Stomach (tissue), 19 donors: ENCODE measurements at places on chromosomes 7 and 10. TPM values are rescaled to one million over a fixed set of nuclear protein-coding genes. Genes with fewer than 3 reads are reported as not detected.

Gene PILRA
- total RNA-seq, result not detected

GRCh38 chr7:157596026-157596425, 259.2 kb downstream of the DNAJB6 start:
- DNase-seq, result no peak

DNA sequence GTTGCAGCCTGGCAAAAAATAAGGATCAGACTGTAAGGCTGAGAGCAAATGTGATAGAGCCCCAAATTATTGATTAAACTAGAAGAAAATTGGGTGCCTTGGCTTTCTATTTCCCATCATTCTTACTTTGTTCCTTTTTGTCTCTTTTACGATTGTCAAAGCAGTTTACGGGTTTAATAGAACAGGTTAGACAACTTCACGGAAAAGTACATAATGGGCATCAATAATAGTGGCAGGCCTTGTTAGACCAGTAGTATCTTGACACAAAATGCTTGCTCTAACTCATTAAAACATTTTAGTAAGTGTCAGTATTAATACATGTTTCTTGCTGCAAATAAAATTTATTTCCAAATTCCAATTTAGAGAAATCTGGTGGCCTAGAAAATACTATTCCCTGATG, 14.5 kb upstream of the GGCT start:
- no peak for DNase-seq

Gene OR2A1
- total RNA-seq, result 0.37 TPM

- peak; percentile 58 for DNase-seq
These were observed 35.3 kb downstream of the VSTM4 start for GRCh38 chr10:49080071-49080470.

Gene PNLIP
- total RNA-seq, result not detected

DNA sequence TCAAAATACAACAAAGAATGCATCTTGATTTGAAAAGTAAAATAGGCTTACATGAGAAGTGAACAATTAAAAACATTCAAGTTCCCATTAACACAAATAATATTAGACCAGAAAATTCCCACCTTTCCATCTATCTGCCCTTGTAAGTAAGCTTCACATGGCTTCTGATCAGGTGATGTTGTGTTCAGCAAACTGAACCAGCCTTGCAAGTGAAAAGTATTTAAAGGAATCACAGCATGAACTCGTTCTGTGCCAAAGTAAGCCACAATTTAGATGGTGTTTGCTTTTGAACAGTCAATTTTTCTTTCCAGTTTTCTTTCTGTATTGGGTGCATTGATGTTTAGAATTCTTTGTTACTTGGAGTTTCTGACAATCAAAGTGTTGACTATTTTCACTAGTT, 347.9 kb downstream of the TNS3 start:
- no peak for DNase-seq

DNA sequence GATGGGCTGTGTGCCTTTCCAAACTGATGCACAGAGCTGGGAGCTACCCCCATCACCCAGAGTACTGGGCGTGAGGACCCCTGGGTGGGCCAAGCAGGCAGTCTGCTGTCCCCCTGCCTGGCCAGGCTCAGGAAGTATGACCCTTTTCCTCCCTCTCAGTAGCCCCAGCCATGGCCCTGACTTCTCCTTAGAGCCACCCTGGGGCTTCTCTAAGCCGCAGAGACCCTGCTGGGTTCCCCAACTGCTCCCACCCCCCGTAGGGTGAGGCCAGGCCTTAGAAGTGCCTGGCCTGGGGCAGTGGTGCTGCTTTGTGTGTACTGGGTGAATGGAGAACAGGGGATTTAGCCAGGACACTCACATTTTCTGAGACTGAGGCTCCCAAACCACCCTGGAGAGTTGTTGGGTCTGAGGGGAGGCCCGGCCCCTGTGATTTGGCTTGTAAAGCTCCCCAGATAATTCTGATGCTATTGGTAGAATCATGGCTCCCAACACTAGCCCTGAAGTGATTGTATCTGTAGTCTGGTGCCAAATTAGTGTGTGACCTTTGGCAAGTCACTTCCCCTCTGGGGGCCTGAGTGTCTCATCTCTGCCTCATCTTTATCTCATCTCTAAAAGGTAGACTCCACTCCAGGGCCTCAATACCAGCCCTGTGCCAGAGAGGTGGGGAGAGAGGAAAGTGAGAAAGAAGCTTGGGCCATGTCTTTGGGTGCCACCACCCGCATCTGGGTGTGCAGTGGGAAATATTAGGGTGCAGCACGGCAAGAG, 99.7 kb upstream of the PPIF start:
- no peak for DNase-seq

GRCh38 chr10:88457660-88458059, 125.5 kb downstream of the RNLS start:
- DNase-seq, result no peak

DNA sequence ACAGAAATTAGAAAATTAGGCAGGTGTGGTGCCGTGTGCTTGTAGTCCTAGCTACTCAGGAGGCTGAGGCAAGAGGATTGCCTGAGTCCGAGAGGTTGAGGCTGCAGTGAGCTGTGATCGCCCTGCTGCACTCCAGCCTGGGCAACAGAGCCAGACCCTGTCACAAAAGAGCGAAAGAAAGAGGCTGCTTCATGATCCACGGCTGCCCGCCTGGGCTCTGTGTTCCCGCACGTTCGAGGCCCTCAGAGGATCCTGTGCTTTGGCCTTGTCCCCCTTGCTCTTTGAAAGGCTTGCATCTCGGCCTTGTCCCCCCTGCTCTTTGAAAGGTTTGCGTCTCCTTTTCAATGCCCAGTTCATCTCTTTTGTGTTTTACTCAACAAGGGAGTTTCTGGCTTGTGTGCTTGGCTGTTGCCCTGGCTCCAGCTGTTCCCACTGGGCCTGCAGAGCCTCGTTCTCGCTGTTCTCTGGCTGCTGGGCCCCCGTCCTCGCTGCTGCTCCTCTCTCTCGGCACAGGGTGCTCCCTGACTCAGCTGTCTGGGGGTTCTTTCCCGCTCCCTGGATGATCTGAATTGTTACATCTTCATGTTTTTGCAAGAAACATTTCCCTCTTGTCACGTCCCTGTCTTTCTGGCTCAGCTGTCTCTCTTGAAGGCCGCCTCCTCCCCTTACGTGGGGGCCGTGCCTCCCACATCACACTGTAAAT, 45.1 kb upstream of the INPP5A start:
- DNase-seq, result no peak

GRCh38 chr10:101223274-101224059, 5.8 kb downstream of the LBX1 start:
- peak; percentile 34 for DNase-seq
